NCI-H345 (cell line): ENCODE measurements at places on chromosomes 7 and 10.

GRCh38 chr7:28140979-28141378 lies 39.6 kb downstream of the JAZF1 start:
- DNase-seq, result no peak

GRCh38 chr7:7768977-7769709 lies 50.7 kb upstream of the RPA3 start:
- DNase-seq, result no peak

GRCh38 chr7:54811041-54811845 lies 52.2 kb upstream of the SEC61G start:
- DNase-seq, result no peak

DNA sequence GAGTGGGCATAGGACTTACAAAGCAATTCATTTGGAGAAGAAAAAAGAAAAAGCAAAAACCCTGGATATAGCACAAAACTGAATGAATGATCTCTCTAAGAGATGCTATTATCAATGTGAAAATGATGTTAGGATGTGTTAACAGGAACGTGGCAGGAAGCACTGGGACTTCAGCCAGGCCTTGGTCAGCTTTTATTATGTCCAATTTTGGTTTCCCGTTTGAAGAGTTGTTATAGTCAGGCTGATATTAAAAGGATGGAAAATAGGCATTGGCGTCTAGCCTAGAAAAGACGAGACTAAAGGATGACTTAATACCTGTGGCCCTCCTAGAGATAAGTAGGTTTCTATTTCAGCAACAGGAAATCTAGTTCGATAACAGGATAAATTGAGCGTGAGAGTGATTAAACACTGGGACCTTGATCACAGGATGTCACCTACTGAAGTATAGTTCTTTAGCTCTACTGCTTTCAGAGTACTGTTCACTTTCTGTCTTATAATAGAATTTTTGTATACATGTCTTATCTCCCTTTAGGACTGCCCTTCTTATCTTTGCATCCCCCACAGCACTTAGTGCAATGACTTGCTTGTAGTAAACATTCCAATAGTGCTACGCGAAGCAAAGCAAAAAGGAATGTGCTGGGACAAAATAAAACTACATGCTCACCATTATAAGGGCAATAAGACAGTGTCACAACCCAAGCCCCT lies 99.8 kb upstream of the AGBL3 start:
- peak; percentile 77 for DNase-seq

GRCh38 chr7:108335269-108335918 lies 120.8 kb downstream of the NRCAM start:
- peak; percentile 81 for DNase-seq

DNA sequence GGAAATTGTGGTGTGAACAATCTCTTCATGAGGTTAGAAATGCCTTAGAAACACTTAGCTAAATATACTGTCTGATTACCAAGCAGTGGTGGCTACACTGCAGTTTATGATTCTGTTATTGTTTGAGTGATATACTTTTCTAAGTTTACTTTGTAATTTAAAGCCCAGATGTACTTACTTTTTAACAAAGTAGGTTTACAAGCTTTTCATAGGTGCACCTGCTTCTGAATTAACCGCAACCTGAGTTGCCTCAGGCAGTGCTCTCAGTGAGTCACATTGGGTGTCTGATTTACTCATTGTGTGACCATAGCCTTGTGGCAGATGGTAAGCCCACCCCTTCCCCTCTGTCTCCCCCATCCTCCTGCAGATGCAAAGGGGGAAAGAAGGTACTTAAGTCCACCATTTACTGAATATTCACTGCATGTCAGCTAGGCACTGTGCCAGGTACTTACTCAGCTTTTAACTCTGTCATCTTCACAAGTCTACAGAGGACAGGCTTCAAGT lies 9.0 kb downstream of the MTURN start:
- DNase-seq, result peak; percentile 96

DNA sequence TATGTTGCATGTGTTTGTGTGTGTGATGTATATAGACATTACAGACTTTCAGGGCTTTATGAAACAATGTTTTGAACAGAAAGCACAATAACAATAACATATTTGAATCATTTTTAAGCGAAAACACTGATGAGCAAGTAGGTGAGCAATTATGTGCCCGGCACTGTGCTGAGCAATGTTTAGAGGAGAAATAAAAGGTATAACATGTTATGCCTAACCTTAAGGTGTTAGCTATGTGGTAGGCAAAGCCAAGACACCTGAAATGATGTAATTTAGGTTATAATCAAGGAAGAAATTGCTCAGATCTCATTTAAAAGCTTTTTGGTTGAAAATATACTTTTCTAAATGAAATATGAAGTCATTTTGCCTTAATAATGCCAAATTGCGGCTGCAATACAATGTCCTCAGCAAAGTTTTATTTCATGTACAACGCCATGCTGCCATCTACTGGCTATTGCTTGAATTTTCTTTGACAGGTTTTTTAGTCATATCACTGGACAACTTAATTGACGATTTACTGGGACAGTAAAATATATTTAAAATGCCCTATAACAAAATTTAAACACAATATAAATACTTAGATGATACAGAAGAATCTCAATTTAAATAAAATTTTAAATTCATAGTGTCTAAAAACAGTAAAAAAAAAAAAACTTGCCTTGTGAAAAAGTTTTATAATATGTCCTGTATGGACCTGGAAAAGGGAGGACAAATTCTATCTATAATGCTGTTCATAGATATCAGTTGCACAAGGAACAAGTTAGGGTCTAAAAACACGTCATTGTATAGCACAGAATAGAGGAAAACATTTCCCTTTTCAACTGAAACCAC lies 131.1 kb upstream of the CDK1 start:
- peak; percentile 41 for DNase-seq

DNA sequence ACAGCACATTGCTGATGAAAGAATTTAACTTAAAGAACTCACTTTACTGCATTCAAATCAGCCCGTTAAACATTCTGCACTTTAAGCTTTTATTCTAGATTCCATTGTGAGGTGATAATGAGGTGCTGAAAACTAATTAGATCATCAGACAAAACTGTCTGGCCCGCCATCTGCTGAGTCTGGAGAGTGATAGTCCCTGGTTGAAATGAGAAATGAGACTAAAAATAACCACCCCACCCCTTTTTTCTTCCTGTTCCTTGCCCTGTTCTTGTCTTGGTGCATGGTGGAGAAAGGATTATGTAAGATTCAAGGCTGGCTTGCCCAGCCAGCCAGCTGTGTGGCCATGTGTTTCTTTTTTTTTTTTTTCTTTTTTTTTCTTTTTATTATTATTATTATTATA lies 277.0 kb upstream of the COBL start:
- no peak for DNase-seq

- DNase-seq, result no peak
Observed at GRCh38 chr10:123614888-123615287, 51.3 kb upstream of the GPR26 start.

GRCh38 chr7:14504134-14504533 lies 398.4 kb downstream of the DGKB start:
- DNase-seq, result peak; percentile 85

- no peak for DNase-seq
Observed at GRCh38 chr7:132614428-132615318, 38.4 kb upstream of the PLXNA4 start.

DNA sequence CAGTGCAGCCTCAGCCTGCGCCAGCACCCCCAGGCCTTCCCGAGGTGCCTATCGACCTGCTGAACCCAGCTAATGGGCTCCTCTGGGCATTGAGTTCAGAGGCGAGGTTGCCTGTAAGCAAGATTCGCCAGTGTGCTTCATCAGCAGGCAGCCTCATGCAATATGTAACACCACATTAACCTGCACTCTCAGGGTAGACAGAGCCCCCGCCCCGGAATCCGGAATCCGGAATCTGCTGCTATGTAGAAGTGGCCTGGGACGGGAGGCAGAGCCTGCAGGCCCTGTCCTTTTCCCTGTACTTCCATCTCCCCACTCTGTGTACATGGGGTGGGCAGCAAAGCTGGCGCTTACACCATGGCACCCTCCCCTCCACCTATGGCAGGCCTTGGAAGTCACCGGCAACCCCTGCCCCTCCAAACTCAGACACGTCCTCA lies 83.9 kb upstream of the RET start:
- no peak for DNase-seq

DNA sequence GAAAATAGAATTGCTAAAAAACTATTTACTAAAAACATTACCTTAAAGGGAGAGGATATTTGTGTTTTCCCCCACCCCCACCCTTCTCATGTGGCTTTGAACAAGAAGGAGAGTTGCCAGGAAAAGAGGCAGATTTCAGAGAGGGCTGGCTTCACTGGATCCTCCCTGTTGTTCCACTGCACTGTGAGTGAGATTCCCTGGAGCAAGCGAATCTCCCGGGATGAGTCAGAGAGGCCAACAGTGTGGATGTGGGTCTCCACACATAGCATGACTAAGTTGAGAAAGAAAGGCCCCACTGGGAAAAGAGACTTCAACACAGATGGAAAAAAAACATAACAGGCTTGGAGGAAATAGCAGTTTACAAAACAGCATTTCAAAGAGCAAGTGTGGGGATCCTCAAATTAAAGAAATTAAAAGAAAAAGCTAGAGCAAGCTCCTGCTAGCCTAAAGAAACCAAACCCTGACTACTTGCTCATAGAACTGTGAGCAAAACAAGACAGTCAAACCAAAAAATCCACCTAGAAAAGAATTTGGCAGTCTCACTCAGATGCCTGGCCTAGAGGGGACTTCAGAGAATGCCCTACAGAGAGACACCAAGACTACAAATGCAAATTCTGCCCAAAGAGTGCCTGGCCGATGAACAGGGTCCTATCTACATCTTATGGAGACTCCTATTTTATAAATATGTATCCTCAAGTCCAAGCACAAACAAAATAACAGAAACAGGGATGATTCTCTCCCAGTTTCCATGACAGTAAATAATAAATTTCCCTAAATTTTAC lies 3.4 kb downstream of the CAV1 start:
- no peak for DNase-seq

DNA sequence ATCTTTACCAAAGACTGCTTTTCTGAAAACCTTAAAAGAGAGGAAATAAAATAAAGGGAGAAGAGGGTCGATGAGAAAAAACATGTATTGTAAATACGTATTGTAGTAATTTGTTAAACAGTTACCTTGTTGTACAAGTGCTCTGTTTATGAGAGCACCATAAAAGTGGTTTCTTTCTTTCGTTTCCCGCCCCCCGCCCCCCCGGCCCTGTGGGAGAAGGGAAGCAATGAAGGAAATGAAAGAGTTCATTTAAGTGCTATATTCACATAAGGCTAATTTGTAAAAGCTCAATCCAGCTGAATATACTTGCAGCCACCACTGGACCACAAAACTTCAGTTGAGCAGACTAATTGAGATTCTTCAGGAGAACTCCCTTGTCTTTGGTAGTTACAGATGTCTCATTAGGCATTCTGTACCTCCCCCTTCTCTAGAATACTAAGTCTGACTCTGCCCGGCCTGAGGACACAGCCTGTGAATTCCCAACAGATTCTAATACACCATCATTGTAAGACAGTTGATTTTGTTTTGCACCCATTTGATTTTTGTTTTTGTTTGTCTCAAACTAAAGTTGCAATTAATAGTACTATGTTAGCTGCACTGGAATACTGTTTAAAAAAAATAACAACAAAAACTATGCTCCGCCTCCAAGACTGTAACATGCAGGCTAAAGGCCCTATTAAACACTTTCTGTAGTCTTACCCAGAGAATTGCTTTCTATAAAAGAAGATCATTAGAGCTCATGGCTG lies 124.9 kb downstream of the ARHGAP12 start:
- DNase-seq, result no peak

GRCh38 chr10:29171717-29172116 lies 117.2 kb upstream of the LYZL1 start:
- no peak for DNase-seq

DNA sequence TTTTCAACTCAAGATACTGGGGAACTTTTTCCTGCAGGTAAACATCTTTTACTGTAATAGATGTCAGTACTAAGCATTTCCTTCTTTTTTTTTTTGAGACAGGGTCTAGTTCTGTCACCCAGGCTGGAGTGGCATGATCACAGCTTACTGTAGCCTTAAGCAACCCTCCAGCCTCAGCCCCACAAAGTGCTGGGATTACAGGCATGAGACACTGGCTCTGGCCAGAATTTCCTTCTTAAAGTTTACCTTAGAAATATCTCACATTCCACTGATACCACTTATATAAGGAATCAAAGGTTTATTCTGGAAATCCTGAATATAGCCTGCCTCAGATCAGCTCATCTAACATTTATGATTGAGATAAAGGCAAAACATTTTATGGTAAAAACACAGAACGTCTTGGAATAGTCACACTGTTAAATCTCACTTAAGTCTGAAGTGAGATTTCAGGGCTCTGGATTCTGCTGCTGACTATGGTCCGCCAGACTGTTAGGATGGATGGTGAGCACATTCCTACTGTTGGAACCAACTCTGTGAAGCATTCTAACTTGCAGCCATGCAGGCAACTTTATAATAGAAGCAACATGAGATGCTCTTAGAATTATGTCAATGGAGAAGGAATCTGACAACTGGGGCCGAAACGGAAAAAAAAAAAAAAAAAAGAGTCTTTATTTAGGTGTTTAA lies 151.9 kb downstream of the ZMYND11 start:
- DNase-seq, result no peak

DNA sequence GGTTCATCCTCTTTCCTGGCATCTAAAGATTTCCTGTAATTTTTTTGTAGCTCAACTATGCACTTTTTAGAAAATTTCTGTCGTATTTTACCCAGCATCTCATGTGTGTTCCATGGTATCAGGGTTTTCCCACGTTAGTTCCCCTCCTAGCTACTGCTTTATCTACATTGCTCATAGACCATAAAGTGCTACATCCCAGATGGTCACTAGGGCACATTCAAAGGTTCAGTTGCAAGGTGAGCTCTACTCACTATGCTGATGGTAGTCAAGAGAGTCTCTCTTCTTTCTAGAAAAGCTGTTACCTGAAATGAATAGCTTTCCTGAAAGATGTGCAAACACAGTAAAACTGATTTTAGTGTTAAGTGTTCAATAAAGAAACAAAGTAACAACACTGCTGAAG lies 33.5 kb downstream of the RELN start:
- DNase-seq, result no peak

GRCh38 chr7:43771573-43771972 lies 13.1 kb downstream of the BLVRA start:
- DNase-seq, result no peak

- DNase-seq, result no peak
Observed at GRCh38 chr7:129764247-129765084, 152.9 kb downstream of the NRF1 start.

- DNase-seq, result no peak
Observed at GRCh38 chr7:5653661-5654060, 127.8 kb downstream of the RNF216 start.

GRCh38 chr7:13904007-13904406 lies 85.5 kb downstream of the ETV1 start:
- DNase-seq, result peak; percentile 77

DNA sequence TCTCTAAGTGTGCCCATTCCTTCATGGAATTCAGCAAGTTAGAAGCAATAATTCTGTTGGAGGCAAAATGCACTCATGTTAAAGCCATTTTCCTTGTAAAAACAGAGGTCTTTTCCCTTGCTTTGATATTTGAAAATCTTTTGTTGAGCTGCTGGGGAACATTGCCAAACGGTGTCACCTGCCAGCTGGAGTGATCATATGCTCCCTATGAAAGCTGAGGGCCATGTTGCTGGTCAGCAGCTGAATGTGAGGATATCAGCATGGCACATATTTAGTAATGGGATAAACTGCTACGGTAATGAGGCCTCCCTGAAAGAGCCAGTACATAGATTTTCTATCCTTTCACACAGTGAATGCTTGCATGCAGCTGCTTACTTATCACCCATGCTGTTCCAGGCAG lies 224.3 kb downstream of the THSD7A start:
- DNase-seq, result peak; percentile 56

- DNase-seq, result no peak
Observed at GRCh38 chr10:132641401-132641800, 103.8 kb downstream of the INPP5A start.
